ENCODE measurements at places on chromosomes 5 and 9.

DNA sequence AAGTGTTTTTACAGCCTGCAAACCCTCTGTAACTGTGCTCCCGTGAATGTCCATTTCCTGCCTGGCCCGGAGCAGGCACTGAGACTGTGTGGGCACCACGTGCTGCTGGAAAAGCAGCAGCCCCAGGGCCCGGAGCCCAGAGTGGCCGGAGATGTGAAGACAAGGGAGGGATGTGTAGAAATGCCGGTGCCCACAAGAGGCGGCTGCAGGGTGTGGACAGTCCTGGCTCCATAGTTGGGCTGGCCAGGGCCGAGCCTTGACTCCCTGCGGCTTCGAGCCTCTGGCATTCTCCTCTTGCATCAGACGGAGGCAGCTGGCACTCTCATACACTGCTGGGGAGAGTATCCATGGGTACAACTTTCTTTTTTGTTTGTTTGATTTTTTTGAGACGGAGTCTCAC lies 13.2 kb upstream of the GFPT2 start:
- DNase-seq, result no peak

GRCh38 chr5:120913396-120913795 lies 449.3 kb downstream of the PRR16 start:
- DNase-seq, result peak; percentile 11

DNA sequence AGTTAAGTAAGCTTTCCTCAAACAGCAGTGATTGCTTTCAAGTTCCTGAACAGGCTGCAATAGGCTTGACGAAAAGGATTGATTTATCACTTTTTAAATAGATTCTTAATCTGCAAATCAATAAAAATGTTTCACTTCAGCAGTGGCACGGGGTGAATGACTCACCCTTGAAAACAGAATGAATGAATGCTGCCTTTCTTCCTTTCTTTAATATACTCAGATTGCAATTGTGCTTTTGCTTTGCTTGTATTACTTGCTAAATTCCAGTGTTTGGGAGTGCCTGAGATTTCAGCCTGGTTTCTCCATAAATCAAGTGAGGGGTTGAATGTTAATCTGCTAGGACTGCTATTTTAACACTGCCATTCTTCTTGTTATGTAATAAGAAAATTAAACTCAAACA lies 1293.8 kb downstream of the PTPRD start:
- DNase-seq, result no peak

- DNase-seq, result peak; percentile 69
These were observed 624 bp downstream of the FBXW11 start for GRCh38 chr5:172005708-172006320.

DNA sequence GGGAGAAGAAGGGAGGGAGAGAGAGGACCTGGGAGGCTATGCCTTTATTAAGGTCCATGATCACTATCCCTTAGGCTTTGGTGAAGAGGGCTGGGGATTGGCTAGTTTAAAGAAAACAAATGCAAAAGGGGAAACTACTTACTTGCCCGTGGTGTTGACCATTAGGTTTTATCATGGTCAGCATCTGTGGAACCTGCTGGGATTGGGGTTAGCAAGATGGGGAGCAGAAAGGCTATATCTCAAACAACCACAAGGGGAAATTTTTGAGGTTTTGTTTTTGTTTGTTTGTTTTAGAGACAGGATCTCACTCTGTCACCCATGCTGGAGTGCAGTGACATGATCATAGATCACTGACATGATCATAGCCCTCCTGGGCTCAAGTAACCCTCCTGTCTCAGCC lies 9.0 kb upstream of the RAD23B start:
- no peak for DNase-seq

GRCh38 chr9:89000371-89000781 lies 9.1 kb downstream of the S1PR3 start:
- DNase-seq, result no peak

DNA sequence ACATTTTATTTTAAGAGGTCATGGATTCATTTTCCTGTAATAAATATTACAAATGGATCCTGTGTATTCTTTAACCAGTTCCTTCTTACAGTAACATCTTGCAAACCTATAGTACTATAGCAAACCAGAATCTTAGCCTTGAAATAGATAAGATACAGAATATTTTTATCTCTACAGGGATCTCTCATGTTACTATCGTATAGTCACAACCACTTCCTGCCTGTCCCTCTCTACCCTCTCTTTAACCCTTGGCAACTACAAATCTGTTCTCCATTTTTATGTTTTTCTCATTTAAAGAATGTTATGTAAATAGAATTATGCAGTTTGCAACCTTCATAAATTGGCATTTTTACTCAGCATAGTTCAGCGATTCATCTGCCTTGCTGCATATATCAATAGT lies 454.0 kb downstream of the DIRAS2 start:
- no peak for DNase-seq

- DNase-seq, result no peak
These were observed 66.0 kb downstream of the AMBP start for GRCh38 chr9:114012126-114012525.

- no peak for DNase-seq
These were observed 14.3 kb downstream of the WNK2 start for GRCh38 chr9:93198117-93198837.

DNA sequence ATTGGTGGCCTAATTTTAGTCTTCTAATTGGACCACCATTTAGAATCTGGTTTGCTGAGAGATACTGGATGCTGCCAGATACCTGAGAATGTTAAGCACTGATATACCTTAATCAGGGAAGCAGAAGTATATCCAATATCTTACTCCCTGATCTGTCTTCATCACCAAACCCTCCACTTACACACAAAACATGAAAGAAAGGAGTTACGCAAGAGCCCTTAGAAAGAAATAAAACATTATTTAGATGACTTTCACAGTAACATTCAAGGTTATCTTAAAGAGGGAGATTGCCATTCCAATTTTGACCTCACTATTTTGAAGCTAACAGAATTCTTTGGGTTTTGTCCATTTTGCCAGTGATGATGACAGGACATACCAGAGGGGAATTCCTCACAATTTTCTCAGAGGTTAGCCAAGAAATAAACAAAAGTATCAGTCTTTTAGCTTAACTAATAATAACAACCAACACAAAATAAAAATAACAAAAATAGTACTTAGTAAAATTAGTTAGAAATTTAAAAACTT lies 496.1 kb downstream of the NFIB start:
- no peak for DNase-seq

DNA sequence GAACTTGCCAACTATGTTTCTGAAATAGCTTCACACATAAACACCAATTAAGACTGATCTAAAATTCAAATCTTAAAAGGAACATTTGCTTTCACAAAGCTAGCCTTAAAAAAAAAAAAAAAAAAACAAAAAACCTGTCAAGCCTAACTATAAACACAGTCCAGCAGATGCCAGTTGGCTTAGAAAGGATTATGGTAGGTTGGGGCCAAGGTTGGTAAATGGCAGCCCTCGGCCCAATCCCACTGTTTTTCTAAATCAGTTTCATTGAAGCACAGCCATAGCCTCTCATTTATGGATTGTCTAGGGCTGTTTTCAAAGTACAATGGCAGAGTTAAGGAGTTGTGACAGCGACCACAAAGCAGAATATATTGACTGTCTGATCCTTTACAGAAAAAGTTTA lies 75.7 kb upstream of the FRRS1L start:
- DNase-seq, result no peak

DNA sequence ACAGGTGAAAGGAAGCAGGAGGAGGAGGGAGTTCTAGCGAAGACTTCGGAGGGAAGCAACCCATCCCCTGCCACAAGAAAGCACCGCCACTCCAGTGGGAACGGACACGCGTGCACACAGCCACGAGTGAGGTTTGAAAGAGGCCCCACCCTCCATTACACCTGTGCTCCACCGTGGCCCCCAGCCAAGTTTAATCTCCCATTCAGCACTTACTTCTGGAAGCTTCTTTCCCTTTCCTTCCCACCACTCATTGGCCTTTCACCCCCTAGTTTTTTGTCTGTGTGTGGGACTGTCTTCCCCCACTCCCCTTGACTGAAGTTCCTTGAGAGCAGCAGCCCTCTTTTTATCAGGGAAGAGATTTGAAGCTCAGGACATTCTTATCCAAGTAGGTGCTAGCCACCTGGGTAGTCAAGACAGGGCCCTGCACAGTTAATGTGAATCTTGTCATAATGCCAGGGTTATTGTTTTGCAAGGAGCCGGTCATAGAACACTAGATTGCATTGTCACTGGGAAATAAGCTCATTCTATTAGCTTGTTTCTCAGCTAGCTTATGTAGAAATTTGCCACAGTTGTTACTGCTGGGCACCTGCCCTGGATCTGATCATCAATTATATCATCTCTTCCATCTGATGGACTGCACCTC lies 256.0 kb downstream of the DOCK8 start:
- no peak for DNase-seq

DNA sequence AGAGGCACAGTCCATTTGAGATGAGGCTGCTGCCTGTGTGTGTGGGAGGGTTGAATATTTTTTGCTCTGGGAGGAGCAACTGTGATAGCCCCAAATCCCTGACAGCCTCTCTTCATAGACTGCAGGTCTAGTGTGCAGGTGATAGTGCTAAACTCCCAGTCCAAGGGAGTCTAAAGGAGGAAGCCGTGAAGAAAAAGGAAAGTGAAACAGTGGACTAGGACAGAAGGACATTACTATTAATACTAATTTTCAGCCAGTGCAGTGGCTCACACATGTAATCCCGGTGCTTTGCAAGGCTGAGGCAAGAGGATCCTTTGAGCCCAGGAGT lies 295.0 kb downstream of the PDE4D start:
- no peak for DNase-seq

- DNase-seq, result no peak
These were observed 371.1 kb upstream of the GRAMD2B start for GRCh38 chr5:126052120-126052519.

GRCh38 chr5:81265101-81265500 lies 32.0 kb downstream of the CKMT2 start:
- DNase-seq, result no peak

DNA sequence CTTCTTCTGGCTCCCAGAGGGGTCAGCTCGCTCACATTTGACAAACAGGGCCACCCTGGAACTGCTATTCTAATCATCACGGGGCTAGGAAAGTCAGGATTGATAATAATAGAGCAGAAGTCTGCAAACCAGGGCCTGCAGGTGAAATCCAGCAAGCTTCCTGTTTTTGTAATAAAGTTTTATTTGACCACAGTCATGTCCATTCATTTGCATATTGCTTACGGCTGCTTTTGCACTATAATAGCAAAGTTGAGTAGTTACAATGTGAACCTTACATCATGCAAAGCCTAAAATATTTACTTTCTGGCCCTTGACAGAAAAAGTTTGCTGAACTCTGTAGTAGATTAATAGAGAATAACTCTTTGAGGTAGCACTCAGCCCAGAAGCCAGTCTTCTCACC lies 63.2 kb upstream of the CTXN3 start:
- no peak for DNase-seq

DNA sequence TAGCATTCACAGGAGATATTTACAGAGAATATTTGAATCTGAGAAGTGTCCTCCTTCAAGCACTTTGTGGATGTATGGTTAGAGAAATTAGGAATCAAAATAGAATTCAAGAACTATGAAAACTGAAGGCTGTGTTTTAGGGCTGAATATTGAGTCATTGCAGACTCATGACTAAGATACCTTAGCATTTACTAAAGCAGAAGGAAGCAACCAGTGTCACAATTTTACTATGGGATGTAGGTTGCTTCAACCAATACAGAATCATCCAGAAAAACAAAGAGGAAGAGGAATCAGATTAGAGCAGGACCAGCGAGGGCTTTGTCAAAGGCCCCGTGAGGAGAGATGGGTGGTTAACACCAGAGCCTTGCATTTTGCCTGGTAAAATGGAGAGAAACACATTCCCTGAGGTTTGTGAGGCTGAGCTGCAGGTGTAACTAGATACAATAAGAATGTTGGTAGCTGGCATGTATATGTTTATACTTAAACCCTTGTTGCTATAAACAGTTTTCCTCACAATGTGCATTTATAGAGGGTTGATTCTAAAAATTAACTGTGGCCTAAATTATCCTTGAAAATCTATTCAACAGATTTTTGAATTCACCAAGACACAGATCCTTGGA lies 518.1 kb downstream of the AGTPBP1 start:
- DNase-seq, result no peak

- DNase-seq, result no peak
These were observed 1.1 kb upstream of the CEP72 start for GRCh38 chr5:610744-611730.

GRCh38 chr9:116549061-116549664 lies 137.9 kb upstream of the TRIM32 start:
- no peak for DNase-seq

DNA sequence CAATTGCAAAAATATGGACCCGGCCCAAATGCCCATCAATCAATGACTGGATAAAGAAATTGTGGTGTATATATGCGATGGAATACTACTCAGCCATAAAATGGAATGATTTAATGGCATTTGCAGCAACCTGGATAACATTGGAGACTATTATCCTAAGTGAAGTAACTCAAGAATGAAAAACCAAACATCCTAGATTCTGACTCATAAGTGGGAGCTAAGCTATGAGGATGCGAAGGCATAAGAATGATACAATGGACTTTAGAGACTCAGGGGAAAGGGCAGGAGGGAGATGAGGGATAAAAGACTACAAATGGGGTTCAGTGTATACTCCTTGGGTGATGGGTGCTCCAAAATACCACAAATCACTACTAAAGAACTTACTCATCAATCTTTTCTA lies 247.6 kb upstream of the FBXL7 start:
- DNase-seq, result no peak

- DNase-seq, result no peak
These were observed 81.2 kb downstream of the PRLR start for GRCh38 chr5:35149041-35149440.

- no peak for DNase-seq
These were observed 527.8 kb downstream of the KCTD16 start for GRCh38 chr5:144698484-144698883.

GRCh38 chr9:109766351-109766750 lies 13.6 kb upstream of the PALM2AKAP2 start:
- no peak for DNase-seq

DNA sequence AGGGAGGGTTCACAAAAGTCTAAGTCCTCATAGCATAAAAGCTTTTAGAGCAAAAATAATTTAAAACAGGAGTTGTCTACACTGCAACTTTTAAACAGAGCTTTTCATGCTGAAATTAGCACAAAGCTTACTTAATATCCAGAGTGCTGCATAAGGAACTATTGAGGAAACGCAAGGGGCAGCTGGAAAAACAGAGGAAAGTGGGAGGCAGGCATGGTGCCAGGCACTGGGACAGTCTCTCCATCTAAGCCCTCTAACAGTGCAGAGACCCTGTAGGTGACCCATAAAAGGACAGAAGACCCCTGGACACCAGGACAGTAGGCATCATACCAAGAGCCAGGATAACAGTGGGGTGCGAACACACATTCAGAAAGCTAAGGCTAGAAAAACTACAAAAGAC lies 49.3 kb downstream of the ADAMTS12 start:
- no peak for DNase-seq

All from neural progenitor cell (in vitro differentiated cells).